ENCODE measurements at places on chromosomes 11 and 22.
A peak's percentile ranks its signal among the peaks of the same experiment; 100 is the strongest.

DNA sequence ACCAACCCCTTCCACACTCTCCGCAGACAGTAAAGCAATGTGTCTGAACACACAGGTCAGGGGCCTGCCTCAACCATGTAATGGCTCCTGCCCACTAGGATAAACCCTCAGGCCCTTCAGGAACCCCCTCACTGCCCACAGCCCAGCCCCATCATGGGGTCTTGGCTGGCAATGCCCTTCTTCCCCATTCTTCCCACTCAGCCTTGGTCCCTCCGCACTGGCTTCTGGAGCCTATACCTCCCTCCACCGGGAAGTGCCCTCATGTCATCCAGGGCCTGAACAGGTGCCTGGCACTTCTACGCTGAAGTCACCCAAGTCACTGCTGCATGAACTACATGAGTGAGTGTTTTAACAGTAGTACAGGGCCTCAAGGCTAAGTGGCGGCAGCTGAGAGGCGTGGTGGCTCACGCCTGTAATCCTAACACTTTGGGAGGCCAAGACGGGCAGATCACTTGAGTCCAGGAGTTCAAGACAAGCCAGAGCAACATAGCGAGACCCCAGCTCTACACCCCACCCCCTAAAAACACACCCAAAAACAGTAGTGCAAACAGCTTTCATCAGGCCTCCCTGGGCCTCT is 74.8 kb upstream of the PITPNB start:
- DNase-seq: no peak

DNA sequence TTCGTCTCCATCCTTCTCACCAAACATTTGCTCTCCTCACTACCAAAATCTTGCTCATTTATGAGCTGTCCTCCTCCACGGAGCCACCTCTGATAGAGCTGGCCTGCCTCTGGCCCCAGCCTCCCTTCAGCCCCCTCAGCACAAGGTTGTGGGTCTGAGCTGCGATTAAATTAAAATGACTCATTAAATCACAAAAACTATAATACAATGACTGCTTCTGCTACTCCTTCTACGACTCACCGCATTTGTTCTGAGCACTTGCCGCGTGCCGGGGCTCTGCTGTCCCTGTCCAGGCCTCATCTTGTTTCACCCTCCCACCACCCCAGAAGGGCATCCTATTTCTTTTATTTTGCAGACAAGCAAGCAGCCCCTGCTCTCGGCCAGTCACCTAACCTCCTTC is 49.2 kb upstream of the TIMP3 start:
- DNase-seq: no peak

GRCh38 chr11:63769042-63769713 is 603 bp upstream of the ZFTA start:
- DNase-seq: peak; percentile 21

- no peak for DNase-seq
Observed at GRCh38 chr11:70472240-70472639, 73.9 kb downstream of the CTTN start.

DNA sequence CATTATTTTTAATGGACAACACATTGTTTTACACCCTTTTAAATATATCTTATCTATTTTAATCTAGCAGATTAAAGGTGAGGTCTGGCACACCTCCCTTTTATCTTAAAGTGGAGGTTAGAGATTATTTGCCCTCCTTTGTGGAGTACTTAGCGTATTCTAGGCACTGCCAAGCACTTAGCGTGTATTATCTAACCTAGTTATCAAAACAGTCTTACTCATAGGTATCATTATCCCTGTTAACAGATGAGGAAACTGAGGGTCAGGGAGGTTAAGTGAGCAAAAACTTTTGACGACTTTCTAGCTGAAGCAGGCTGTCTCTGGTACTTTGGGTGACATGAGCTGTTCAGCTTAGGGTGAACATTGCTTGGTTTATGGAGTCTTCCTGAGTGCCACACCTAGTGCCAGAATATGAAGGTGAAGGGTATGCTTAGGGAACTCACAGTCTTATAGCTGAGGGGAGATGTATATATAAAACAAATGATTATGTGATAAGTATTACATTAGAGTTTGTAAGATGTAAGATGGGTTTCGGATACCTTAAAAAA is 55.0 kb downstream of the ZNRF3 start:
- no peak for DNase-seq

GRCh38 chr11:115585361-115586024 is 81.3 kb upstream of the CADM1 start:
- no peak for DNase-seq

GRCh38 chr11:117978991-117979390 is 7.2 kb upstream of the IL10RA start:
- no peak for DNase-seq

- DNase-seq: no peak
Observed at GRCh38 chr11:62431171-62431901, 12.5 kb downstream of the SCGB1A1 start.

- DNase-seq: no peak
Observed at GRCh38 chr11:34798985-34799384, 117.2 kb downstream of the APIP start.

DNA sequence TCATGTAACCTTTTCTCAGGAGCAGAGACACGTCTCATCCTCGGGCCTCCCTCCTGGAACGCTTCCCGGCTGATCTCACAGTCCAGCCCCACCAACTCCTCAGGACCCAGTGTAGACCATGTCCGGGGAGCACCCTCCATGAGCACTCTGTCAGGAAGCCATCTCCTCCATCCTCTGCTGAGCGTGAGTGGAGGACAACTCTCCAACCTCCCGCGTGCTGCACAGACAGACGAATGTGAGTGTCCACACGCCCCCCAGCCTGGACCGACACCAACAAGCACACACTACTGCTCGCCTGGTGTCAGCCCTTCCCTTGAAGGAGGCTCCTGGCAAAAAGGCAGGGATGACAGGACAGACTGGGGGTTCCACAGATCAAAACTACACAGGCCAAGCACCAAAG is 86.6 kb downstream of the SHANK2 start:
- DNase-seq: no peak

- no peak for DNase-seq
Observed at GRCh38 chr11:31805037-31805628, 6.0 kb downstream of the PAX6 start.

DNA sequence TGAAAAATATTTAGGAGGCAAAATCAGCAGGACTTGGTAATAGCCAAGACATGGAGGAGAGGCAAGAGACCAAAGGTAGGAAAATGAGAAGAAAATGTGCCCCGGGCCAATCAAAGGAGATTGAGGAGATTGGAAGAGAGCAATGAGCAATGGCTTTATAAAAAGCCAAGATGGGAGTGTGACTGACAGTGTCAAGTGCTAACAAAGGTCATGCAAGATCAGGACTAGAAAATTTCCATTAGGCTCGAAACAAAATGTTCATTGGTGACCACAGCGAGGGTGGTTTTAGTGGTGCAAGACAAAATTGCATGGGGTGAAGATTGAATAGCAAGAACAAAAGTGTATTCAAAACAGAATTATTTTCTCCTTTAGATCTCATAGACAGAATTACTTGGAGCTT is 45.2 kb upstream of the TBCEL start:
- no peak for DNase-seq

DNA sequence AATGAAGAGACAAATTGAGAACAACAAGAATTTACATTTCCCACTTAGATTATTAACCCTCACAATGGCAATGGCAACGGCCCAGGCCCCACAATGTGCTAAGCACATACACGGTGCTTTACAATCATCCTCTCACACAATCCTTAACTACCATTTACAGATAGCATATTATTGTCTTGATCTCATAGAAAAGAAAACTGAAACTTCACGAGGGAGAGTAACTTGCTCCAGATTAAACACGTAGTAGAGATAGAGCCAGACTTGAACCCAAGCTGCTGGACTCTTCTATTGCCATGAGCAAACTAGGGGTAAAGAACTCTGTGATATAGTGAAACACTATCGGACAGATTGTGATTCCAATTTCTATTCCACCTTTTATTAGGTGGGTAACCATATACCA is 665.1 kb downstream of the DLG2 start:
- DNase-seq: no peak

GRCh38 chr11:35413598-35413997 is 5.8 kb downstream of the SLC1A2 start:
- no peak for DNase-seq

GRCh38 chr22:27680636-27681035 is 120.9 kb downstream of the MN1 start:
- no peak for DNase-seq

- no peak for DNase-seq
Observed at GRCh38 chr11:8301622-8302021, 37.9 kb upstream of the LMO1 start.

DNA sequence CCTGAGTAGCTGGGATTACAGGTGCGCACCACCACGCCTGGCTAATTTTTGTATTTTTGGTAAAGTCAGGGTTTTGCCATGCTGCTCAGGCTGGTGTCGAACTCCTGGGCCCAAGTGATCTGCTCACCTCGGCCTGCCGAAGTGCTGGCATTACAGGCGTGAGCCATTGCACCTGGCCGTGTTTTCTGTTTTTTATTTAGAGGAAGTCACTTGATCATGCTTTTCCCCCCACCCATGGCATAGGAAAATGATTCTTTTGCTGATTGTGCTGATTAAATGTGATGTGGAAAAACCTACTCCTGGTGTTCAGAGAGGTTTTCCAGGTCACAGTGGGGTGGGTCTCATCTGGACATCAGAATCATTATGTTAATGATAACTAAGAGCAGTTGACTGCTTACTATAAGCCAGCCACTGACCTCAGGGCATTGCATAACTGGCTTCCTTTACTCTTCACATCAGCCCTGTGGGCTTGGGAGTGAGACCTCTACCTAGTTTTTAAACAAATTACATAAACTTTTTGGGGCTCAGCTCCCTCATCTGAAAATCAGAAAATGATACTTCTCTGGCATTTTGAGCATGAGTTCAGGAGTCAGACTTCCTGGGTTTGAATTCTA is 71.0 kb downstream of the PTPRJ start:
- DNase-seq: no peak

- no peak for DNase-seq
Observed at GRCh38 chr11:66906061-66906733, 49.3 kb downstream of the LRFN4 start.

DNA sequence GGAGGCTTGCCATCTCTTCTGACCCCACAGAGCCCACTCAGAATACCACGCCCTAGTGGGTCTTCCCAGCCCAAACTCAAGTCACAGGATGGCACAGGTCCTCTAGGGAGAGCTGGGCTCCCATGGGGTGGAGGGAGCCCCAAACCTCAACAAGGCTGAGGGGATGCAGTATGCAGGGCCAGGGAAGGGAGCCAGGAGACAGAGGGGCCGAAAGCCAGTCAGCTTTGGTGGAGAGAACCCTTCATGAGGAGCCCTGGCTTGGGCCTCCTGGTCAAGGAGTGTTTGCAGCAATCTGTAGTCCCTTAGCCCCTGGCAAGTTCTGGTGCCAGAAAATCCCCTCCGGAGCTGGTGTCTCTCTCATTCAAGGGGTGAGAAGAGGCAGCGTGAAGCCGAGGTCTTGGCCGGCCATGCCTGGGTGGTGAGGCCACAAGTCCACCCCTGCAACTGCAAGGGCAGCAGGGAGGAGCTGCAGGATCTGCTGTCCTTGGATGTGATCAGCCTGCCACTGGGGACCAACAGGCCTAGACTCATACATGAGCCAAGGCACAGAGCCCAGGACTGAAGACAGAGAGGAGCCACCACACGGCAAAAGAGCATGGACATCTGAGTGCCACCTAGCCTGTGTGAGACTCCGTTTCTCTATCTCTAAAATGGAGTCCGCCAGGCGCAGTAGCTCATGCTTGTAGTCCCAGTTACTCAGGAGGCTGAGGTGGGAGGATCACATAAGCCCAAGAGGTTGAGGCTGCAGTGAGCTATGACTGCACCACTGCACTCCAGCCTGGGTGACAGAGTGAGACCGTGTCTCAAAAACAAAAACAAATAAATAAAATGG is 24.1 kb downstream of the NEAT1 start:
- DNase-seq: no peak

GRCh38 chr11:87454241-87454640 is 416.5 kb downstream of the TMEM135 start:
- DNase-seq: no peak

- DNase-seq: no peak
Observed at GRCh38 chr11:77401486-77402217, 72.2 kb downstream of the PAK1 start.
